ENCODE measurements at places on chromosomes 1 and 21.

GRCh38 chr1:205424901-205425600, 3.2 kb upstream of the LEMD1 start:
- DNase-seq, result no peak

DNA sequence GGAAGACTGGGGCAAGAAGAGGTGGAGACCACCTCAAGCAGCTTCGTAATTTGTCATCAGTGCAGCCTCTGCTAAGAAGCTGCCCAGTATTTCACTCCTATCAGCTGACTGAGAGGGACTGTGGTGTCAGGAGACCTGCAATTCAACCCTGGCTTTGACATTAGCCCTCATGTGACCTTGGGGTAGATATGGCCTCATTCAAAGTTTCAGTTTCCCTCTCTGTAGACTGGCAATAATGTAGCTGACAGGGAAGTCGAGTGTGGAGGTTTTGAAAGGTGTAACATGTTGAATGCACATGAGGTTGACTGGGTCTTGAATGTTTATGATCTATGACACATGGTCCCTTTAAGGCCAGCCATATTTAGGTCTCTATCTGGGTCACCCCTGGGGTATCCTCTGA, 2.2 kb upstream of the SPRR4 start:
- DNase-seq, result no peak

DNA sequence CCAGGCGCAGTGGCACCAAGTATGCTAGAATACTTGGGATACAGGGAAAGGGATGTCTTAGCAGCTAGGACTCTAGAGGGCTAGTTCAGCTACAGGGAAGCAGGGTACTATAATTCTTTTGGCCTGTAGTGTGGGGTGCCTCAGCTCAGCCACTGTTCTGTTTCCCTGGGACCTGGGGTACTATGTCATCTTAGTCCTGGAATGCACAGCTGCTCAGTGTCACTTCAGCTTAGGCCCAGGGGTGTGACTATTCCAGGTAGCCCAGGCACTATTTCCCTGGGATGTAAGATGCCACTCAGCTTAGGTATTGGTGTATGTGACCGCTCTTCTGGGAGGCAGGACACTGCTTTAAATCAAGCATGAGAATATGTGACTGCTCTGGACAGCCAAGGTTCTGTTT, 34.1 kb downstream of the RGSL1 start:
- DNase-seq, result no peak

GRCh38 chr1:1966071-1966740, 37.4 kb downstream of the CFAP74 start:
- no peak for DNase-seq

GRCh38 chr1:149846593-149847466, 52.5 kb upstream of the BOLA1 start:
- DNase-seq, result no peak

GRCh38 chr1:119893827-119894700, 2.3 kb downstream of the ADAM30 start:
- no peak for DNase-seq

DNA sequence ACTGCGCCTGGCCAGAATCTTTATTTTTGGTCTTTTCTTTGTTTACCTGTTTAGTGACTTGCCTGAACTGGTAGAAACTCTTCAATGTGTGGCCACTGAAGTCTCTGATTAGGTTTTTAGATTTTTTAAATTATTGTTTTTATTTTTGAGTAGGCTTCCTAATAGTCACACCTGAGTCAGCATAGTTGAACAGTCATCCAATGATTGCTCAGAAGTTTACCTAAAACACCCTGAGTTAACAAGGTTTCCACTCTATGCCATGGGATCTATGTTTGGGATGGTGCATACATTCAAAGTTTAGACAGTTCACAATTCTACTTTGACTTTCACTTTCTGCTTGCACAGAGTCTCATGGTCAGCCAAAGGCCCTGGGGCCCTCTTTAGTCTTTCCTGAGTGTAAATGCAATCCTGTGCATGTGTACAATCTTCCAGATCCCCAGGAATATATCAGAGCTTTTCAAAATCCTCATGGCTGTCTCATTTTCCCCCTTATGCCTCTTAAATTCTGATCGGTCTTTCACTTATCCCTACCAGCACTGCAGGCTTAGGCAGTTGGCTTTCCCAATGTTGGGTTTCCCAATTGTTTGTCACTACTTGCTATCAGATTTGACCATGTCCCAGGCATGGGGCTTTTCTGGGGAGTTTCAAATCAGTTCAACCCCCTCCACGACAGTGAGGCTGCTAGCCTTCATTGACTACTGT, 114.4 kb upstream of the RAB3GAP2 start:
- no peak for DNase-seq

GRCh38 chr1:53504901-53505300, 45.7 kb downstream of the DMRTB1 start:
- no peak for DNase-seq

- DNase-seq, result no peak
These were observed 10.3 kb downstream of the MORN1 start for GRCh38 chr1:2380816-2381591.

DNA sequence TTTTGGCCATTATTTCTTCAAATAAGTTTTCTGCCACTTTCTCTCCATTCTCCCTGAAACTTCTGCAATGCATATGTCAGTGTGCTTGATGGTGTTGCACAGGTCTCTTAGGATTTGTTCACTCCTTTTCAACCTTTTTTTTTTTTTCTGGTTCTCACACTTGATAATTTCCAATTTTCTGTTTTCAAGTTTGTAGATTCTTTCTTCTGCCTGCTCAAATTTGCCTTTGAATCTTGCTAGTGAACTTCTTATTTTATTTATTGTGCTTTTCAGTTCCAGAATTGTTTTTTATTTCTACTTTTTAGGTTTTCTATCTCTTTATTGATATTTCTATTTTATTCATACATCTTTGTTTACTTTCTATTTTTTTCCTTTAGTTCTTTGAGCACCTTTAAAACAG, 48.4 kb upstream of the PTPRC start:
- no peak for DNase-seq

GRCh38 chr21:14754259-14754604, 208.1 kb upstream of the SAMSN1 start:
- DNase-seq, result no peak
